ENCODE measurements at places on chromosomes 3 and 15.

DNA sequence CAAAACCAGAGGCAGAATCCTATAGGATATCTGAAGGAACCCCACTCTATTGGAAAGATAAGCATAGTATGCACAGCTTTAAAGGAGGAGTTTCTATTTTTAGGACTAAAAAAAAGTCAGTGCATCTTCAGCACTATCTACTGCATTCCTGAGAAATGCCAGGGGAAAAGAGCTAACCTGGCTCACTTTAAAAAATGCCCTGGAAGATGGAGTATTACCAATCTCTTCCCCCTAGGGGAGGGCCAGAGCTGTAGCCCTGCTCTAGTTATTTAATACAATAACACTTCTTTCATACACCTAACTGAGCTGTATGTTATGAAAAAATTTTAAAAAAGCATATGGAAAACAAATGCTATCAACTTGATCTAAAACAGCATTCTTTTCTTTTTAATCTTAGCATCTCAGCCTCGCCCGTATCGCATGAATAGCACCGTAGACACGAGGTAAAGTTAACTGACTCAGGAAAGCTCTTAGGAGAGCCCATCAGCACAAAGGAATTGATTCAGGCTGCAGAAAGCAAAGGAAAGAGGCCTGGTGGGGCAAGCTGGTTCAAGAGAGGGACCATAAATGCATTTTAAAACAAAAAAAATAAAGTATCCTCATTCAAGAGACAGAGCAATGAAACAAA lies 50.2 kb downstream of the TGM4 start:
- DNase-seq: no peak

DNA sequence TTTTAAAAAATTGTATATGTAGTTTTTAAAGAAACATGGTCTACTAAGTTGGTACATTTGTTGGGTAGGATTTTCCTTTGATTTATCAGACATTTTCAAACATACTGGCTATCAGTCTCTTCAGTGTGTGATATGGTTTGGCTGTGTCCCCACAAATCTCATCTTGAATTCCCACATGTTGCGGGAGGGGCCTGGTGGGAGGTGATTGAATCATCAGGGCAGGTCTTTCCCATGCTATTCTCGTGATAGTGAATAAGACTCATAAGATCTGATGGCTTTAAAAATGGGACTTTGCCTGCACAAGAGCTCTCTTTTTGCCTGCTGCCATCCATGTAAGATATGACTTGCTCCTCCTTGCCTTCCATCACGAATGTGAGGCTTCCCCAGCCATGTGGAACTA lies 121.9 kb downstream of the ABI3BP start:
- DNase-seq: no peak

GRCh38 chr3:37849146-37849923 lies 12.3 kb upstream of the CTDSPL start:
- DNase-seq: no peak

DNA sequence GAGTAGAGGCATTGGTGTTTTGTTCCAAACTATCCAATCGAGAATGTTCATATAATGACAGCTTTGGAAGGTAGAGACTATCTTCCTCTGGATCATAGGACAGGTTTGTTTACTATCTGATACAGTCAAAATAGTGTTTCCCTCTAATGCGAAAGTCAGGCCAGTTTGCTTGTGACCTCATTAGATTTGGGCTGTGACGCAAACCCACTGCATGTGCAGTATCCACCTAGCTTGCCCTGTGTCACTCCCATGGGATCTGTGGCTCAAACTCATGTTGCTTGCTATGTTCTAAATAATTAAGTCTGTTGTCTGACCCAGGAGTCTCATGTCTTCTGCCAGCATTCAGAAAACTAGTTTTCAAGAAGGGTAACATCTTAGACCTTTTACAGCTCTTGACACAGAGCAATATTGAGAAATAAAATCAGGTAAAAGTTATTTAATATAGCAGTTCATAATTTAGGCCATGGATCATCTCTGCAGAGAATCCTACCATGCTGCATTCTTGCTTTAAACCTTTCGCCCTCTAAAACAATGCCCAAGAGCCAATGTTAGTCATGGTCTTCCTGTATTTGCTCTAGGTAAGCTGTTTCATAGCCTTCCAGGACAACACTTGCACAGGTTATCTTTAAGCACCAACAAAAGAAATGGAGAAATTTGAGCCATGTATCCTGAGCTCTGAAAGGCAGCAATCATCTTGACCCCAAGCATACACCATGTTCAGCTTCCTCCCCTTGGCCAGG lies 26.4 kb downstream of the NIT2 start:
- no peak for DNase-seq

DNA sequence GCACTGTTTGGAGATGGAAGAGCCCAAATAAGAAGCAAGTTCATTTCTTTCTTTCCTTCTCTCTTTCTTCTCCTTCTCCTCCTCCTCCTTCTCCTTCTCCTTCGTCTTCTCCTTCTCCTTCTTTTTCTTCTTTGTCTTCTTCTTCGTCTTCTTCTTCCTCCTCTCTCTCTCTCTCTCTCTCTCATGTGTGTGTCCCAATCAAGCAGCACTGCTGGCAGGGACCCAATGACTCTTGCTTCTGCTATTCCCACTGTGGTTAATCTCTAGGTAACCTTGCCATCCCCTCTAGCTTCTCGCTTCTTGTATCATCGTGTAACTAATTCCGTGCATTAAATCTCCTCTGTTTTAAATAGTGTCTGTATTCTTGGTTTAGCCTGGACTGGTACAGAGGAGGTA lies 26.1 kb upstream of the ZNF280D start:
- no peak for DNase-seq

DNA sequence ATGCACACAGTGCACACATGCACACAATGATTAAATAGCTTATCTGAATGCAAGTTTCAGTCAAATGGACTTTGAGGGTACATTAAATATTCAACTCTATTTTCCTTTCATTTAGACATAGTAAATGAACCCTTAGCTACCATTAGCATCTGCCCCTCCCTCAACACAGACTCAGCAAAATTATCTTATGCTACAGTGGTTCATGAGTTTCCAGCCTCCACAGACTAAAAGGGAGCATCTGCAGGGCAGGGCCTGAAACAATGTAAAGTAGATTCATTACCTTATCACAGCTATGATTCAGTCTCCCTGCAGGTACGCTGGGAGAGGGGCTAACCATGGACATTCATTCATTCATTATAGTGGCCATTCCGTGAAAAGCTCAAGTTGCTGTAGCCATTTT lies 329.1 kb downstream of the VGLL3 start:
- no peak for DNase-seq

GRCh38 chr3:168213920-168214319 lies 118.2 kb upstream of the GOLIM4 start:
- no peak for DNase-seq

GRCh38 chr15:47466357-47466756 lies 250.9 kb upstream of the SEMA6D start:
- no peak for DNase-seq

GRCh38 chr3:120284747-120285507 lies at the start of gene GPR156:
Gene GPR156 (minus strand): TSS chr3:120285222. CDS start chr3:120244098, 41,124 bp downstream.
- DNase-seq: peak; percentile 41

DNA sequence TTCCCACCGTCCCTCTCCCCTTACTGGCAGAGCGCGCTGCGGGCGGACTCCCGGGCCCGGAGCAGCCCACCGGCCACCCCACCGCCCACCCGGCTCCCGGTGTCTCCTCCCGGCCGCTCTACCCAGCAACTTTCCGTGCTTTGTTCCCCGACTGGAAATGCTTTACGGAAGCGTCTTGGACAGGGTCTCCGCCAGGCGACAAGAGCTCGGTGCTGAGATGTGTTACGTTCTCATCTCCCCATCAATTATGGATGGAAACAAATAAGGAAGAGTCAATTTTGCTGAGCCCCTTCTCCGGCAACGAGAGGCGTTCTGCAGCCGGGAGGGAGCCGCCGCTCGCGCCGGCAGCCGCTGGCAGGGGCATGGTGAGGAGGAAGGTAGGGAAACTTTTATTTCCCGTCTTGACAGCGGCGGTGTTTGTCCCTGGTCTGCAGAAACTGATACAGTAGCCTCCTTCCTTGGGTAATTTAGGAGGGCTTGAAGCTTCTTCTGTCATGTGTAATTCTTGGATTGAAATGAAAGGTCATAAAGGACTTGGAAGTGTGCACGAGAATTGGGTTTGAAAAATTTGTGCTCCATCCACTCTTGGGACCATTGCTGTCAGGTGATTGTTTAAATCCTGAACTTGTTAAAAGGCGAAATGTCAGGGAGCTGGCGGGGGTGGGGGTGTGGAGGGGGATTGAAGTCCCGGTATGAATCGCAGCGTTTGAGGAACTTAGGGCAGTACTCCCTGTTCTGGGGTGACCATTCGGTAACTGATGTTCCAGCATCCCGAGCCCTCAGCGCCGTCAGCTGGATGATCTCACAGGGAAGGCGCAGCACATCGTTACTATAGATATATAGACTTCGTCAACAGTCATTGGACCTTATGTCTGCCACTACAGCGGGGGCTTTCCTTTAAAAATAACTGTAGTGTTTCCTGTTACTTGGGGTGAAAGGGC lies 1.5 kb downstream of the SEMA6D start:
- DNase-seq: peak; percentile 9

DNA sequence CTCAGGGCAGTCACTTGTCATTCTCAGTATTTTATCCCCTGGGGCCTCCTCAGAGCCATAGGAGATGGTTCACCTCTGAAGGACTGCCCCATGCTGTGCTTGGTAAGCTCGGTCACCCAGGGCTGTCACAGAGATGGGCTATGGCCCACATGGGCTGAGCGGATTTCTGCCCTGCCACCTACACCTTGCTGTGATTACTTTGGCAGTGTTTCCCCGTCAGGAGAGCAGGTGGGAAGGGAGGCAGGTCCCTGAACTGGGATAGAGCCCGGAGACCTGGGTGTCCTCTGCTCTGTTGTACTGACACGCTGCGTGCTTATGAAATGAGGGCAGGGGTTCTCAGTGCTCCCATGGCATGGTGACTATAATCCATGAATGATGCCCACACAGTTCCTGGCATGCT lies 48.9 kb downstream of the APBA2 start:
- DNase-seq: no peak

DNA sequence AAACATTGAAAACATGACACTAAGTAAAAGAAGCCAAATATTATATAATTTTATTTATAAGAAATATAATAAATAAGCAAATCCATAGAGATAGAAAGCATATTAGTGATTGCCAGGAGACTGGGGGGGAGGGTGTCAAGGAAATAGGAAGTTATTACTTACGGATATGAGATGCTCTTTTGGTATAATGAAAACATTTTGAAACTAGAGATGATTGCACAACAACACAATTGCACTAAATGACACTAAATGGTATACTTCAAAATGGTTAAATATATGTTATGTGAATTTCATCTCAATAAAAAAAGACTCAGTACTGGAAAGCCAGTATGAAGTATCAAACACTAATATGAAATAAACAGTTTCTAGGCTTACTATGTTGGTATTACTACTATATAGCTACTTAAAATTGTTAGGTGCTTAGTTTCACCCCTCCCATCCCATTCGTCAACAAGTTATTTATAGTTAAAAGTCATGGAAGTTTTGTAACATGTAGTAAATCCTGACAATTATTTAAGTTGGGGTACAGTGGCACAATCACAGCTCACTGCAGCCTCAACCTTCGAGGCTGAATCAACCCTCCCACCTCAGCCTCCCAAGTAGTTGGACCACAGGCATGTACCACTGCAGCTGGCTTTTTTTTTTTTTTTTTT lies 43.7 kb downstream of the STAG1 start:
- DNase-seq: no peak

DNA sequence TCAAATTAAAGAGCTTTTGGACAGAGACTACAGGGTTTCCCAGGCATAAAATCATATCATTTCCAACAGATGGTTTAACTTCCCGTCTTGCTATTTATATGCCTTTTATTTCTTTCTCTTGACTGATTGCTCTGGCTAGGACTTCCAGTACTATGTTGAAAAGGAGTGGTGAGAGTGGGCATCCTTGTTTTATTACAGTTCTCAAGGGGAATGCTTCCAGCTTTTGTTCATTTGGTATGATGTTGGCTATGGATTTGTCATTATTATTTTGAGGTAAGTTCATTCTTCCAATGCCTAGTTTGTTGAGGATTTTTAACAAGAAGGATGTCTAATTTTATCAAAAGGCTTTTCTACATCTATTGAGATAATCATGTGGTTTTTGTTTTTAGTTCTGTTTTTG lies 896.6 kb upstream of the CFAP20DC start:
- DNase-seq: no peak

DNA sequence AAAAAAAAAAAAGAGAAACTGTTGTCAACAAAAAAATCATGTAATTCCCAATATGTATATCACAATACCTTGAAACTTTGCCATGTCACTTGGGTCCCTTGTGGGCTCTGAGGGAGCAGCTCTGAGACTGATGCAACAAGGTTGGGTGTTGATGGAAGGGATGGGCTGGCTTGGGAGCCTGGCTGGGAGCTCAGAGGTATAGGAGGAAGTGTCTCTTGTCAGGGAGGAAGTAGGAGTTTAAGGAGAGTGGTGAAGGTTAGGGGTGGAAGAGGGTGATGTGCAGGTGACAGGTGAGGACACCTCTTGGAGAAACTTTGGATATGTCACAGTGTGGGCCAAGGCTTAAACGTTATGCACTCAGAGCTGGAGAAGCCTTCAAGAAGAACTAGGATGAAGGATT lies 2.0 kb upstream of the TM6SF1 start:
- DNase-seq: no peak

DNA sequence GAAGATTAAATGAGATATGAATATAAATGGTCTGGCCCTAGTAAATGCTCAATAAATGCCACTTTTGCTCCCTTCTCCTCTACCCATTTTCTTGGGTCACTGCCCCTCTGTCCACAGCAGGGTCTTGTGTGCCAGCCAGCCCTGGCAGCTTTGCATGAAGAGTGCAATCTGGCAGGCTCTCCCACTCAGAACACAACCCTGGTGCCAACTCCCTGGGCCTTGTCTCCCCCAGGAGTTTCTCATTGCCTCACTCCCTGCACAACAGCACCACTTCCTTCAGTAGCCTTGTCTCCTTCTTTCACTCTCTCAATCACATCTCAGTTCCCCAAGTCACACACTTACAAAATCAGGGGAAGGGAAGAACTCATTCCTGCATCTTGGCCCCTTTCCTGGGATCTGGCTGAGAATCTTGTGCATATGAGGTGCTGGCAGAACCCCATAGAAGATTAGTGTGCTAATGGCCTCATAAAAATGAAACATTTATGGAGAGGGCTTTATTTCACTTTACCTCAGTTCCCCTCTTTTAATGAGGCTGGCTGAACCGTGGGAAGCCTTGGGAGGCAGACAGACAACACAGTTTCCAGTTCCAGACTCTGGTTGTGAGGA lies 445.9 kb upstream of the PROK2 start:
- DNase-seq: no peak

- peak; percentile 28 for DNase-seq
Measured at GRCh38 chr3:151008699-151009098, 36.2 kb upstream of the CLRN1 start.

All from HEK293T (cell line).